ENCODE measurements at places on chromosomes 12 and 14. TPM values are rescaled to one million over a fixed set of nuclear protein-coding genes. Genes with fewer than 3 reads are reported as not detected.
A peak's percentile ranks its signal among the peaks of the same experiment; 100 is the strongest.

GRCh38 chr12:132610051-132610759 is at the start of gene LRCOL1:
Gene LRCOL1 (minus strand): TSS chr12:132610582. CDS start chr12:132606251, 4,331 bp downstream.
- DNase-seq = no peak

DNA sequence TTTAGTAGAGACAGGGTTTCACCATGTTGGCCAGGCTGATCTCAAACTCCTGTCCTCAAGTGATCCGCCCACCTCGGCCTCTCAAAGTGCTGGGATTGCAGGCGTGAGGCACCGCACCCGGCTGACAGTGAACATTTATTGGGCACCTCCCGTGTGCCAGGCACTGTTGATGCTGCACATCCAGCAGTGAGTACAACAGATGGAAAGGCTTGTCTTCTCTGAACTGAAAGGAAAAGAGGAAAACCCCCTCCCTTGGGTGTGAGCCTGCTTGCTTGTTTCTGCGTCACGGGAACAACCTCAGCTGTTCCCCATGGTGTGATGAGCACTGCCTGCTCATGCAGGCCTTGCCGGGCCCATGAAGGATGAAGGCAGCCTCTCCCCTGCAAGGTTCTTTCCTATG is 39.5 kb downstream of the DGLUCY start:
- no peak for DNase-seq

- DNase-seq = no peak
Measured at GRCh38 chr14:42965512-42965911, 1358.8 kb downstream of the LRFN5 start.

DNA sequence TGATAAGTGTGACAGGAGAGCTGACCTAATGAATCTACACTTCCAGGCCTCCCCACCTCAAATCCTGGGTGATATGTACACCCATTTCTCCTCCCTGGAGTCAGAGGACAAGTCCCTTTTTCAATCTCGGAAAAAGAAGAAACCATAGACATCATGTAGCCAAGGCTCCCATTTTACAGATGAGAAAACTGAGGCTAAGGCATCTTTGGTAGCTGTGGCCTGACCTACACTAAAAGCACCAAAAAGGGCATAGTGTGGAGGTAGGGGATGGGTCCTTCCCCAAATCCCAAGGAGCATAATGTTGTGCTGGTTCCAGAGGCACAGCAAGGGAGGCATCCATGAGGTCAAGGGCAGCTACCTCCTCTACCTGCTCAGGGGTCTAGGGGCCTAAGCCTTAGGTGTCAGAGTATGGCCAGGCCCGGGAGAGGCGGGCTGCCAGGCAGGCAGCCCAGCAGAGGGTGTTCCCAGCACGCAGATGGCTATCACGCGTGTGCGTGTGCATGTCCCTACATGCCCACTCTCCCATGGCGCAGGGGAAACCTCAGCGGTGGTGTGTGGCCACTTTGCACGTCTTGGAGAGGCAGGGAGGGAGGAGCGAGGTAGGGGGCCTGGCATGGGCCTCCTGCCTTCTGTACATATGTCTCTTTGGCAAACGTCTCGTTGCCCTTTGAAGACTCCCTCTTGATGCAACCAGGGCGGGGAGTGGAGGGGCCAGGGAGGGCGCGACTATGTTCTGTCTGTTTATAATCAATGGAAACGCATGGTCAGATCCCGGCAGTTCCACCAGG is 2.5 kb downstream of the PGF start:
- no peak for DNase-seq

DNA sequence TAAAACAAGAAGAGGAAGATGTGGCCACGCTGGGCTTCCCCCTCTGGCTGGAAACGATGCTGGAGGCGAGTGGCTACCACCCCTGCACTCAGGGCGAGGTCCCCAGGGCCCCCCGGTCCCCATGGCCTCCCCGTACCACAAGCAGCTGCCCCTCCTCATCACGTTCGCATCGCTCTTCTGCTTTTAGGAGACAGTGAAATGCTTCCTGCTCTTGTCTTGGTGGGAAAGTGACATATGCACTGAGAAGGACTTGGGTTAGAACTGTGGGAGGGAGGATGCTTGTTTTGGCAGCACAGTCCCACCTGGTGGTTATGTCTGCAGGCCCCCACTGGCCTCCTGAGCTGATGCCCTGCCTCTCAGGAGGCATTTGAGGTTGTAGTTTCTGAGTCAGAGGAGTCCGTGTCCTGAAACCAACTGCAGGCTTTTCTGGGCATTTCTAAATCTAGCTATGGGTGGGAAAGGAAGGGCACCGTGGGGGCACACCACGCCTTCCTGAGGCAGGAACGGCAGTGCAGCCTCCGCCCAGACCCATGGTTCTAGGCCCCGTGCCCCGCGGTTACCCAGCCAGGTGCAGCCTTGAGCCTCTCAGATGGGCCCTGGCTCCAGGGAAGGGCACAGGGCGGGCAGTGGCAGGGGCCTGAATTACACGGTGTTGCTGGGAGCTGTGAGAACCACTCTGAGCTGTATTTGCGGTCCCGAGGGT is 139.3 kb downstream of the ADGRD1 start:
- DNase-seq = peak; percentile 54

DNA sequence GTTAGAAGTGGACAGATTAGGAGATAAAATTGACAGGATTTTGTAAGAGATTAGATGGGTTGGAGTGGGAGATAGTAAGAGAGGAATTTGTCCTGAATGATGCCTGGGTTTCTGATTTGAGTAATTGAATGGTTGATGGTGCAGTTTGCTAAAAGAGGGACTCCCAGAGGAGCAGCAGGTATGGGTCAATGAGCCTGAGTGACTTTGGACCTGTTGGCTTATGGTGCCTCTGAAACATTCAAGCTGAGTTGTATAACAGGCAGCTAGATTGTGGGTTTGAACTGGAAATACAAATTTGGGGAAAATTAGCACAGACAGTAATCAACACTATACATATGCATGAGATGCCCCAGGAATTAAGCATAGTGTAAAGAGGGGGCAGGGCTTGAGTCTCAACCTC is 16.7 kb upstream of the SYNDIG1L start:
- no peak for DNase-seq

Gene WNT1
- 0.81 TPM for total RNA-seq

DNA sequence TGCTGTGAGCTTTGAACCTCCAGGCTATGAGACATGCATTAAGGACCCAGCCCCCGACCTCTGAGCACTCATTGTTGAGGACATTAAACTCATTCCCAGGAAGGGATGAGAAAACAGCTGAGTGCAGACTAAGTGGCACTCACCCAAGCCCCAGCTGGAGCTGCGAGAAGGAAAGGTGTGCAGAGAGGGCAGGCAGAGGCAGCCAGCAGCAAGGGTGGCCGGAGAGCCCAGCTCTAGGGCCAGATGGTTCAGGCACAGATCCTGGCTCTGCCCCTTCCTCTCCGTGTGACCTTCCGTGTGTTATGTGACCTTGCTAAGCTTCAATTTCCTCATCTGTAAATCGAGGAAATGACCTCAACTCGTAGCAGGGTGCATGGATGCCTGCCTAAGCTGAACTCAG is 3.7 kb downstream of the TSPAN11 start:
- no peak for DNase-seq

GRCh38 chr14:26415618-26416123 is 182.2 kb downstream of the NOVA1 start:
- DNase-seq = no peak

- DNase-seq = no peak
Measured at GRCh38 chr14:92578511-92578910, 64.9 kb downstream of the RIN3 start.

Gene NOXRED1
- total RNA-seq = 0.29 TPM

Measured in activated CD8-positive, alpha-beta T cell treated with anti-CD3 and anti-CD28 coated beads, Interleukin-2, amount 10 ng/mL, durations not matched to agents 7 days and 5 days (primary cell).